ENCODE measurements at places on chromosomes 6 and 20.

- no peak for DNase-seq
These were observed 42.4 kb downstream of the ARHGAP18 start for GRCh38 chr6:129667621-129668020.

DNA sequence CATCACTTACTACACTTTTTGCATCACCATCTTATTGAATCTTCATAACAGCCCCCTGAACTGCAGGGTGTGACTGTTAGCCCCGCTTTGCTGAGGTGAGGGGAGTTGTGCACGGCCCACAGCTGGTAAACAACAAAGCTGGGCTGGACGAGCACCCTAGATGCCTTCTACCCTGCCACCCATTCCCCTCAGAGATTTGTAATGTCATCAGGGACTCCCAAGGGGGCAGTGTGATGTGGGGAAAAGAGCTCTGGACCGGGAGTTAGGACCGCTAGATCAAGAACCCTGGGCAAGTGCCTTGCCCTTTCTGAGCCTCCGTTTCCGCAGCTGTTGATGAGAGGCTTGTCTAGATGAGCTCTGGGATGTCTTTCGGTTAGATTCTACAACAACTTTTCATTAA is 20.9 kb downstream of the PKIG start:
- no peak for DNase-seq

- no peak for DNase-seq
These were observed 61.4 kb upstream of the TNFAIP3 start for GRCh38 chr6:137805622-137806021.

- no peak for DNase-seq
These were observed 35.4 kb upstream of the ZNFX1 start for GRCh38 chr20:49313283-49313682.

GRCh38 chr20:62308102-62308822 is 5.5 kb downstream of the ADRM1 start:
- DNase-seq = no peak

DNA sequence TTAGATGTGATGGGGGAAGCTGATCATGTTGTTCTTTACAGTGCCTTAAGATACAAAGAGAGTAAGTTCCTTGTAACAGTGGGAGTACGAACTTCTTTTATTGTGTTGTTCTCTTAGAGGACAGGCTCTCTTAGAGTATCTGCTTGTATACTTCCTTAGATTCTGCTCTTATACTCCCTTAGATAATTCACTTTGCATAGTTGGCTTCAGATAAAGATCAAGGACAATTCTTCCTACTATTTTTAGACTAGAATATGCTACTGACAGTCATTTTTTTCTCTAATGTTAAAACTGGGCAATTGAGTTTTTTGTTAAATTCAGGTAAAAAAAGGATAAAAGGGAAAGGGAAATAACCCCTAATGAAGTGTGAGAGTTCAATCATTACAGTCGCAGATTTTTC is 138.7 kb downstream of the MYB start:
- DNase-seq = no peak

GRCh38 chr20:38395165-38395564 is 40.0 kb downstream of the SNHG17 start:
- DNase-seq = peak; percentile 55

DNA sequence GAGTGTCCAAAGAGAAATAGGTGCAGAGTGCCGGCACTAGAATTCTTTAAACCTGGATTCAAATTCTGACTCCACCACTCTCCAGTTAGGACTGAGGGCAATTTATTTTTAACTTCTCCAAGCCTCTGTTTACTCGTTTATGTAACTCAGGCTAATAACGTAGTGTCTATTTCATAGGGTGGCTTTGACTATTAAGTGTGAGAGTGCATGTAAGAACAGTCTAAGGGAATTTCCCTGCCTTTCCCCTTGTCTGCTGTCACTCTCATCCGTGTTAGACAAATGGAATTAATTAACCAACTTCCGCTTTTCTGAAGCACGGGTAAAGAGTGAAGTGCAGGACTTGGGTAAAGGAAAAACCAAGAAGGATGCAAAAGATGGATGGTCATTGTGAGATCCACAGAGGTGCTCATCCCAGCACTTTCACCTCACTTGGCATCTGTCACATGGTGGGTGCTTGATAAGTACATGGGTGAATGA is 4.1 kb upstream of the ZKSCAN8 start:
- DNase-seq = peak; percentile 29

GRCh38 chr6:16386057-16386456 is 147.7 kb downstream of the GMPR start:
- no peak for DNase-seq

DNA sequence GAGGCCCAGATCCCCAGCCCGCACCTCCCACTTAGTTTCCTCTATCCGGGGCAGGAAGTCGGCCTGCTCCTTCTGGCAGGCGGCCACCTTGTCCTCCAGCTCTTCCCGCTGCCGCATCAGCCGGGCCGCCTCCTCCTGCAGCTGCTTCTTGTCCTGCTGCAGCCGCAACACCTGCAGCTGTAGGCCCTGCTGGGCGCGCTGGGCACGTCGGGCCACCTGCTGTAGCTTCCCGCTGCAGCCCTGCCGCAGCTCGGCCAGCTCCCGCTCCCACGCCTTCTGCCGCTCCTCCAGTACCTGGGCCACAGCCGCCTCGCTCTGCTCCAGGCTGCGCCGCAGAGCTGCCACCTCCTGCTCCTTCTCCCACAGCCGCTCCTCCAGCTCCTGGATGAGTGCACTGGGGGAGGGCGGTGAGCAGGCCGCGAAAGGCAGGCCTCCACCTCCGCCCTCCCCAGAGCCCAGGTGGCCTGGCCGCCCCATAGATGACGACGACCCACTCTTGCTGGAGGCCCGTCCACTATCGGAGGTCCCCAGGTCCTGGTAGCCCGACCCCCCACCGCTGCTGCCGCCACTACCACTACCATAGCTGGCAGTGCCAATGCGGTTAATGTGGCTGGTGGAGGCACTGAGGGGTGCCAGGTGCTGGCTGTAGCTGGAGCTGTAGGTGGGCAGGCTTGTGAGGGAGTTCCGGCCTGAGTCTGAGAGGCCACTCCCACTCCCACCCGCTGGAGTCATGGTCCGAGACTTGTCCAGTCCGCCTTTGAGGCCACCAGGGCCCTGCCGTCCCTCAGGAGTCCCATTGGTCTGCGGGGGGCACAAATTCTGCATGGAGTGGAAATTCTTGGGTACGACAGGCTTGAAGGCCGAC is 6.0 kb upstream of the FASTKD5 start:
- peak; percentile 52 for DNase-seq

GRCh38 chr6:107750176-107750797 is 73.8 kb downstream of the SCML4 start:
- no peak for DNase-seq
